ENCODE measurements at places on chromosomes 12 and 14.

DNA sequence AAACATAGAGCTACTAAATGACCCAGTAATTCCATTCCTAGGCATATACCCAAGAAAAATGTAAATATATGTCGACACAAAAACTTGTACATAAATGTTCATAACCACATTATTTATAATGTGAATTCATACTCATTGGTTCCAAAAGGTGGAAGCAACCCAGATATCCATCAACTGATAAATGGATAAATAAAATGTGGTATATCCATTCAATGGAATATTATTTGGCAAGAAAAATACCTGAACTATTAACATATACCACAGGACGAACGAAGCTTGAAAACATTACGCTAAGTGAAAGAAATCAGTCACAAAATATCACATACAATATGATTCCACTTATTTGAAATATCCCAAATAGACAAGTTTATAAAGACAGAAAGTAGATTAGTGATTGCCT lies 99.0 kb upstream of the SOX5 start:
- DNase-seq: no peak

DNA sequence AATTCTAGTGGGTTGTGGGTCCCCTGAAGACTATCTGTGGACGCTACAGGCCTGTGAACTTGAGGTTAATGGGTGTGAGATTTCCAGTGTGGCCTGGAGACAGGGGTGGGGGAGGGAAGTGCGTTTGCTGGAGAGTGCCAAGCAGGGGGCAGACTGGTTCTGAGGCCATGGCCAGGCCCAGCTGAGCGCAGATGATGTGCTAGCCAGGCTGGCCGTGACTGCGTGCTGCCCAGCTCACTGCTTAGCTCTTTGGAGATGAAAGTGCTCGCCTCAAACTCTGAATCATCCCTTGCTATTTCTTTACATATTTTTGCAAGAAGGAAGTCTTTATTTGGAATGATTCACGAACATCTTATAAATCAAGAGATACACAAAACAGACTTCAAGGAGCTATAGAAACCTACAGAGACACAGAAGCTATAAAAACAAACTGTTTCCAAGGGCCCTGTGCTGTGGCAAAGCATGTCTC lies 75.2 kb upstream of the PLEKHG3 start:
- DNase-seq: no peak

GRCh38 chr14:92690171-92691011 lies 58.0 kb downstream of the LGMN start:
- peak; percentile 81 for DNase-seq

DNA sequence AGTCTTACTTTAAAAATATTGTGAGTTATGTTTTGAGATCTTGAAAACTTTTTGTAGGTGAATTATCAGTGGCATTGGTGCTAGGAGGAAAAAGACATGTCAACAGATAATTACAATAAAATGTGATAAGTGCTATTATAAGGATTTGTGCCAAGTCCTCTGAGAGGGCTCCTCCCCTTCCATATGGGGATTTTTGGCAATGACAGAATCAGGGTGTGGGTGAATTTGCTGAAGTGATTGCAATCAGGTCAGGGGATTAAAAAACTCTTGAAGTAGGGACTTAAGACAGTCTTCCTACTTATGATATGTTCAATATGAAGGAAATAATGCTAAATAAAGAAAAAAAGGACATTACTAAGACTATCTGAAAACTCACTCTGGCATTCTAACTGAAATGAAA lies 122.5 kb downstream of the SLC15A5 start:
- no peak for DNase-seq

- DNase-seq: no peak
Observed at GRCh38 chr12:18562531-18562930, 175.3 kb downstream of the PLCZ1 start.

- no peak for DNase-seq
Observed at GRCh38 chr14:22509751-22510300, 79.2 kb downstream of the DAD1 start.

DNA sequence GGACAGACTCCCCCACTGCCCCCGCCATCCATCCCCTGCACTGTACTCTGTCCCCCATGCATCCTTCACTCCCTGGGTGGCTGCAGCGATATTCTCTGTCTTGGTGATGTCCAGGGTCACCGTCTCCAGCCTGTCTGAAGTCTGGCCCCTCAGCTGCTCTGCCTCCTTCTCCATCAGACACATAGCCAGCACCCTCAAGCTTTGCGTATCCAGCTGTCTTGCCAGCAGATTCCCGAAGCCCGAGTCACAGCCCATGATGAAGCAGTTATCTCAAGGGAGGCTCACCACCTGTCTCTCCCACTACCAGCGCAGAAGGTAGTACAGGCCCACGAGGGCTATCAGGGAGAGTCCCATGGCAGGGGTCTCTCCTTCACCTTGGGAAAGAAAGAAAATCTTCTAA lies 77.8 kb downstream of the HSD17B6 start:
- no peak for DNase-seq

DNA sequence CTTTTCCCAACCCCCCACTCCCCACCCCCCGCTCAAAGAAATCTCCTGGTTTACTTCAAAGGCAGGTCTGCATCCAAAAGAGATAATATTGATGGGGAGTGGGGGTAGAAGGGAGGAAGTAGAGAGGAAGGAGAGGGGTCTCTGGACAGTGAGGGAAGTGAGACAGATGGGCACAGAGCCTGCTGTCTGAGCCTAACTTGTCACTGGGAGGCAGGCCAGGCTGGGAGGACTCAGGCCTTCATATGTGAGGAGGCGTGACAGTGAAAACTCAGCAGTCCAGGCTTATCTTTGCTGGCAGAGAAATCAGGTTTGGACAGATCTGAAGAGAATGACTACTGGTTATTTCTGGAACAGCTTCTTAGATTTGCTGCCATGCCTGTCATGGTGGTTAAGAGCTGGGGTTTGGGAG lies 192.3 kb downstream of the NUAK1 start:
- DNase-seq: no peak

DNA sequence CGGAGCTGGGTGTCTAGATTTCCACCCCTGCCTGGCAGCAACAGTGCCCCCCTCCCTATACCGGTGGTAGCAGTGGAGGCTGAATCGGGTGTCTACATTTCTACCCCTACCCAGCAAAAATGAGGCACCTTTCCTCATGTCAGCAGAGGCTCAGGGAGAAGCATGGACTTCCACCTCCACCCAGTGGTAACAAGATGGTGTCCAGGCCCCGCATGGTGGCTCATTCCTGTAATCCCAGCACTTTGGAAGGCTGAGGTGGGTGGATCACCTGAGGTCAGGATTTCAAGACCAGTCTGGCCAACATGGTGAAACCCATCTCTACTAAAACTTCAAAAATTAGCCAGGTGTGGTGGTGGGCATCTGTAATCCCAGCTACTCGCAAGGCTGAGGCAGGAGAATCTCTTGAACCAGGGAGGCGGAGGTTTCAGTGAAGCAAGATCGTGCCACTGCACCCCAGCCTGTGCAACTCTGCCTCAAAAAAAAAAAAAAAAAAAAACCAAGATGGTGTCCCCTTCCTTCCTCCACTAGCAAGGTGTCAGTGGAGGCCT lies 35.5 kb upstream of the OR5AU1 start:
- no peak for DNase-seq

- no peak for DNase-seq
Observed at GRCh38 chr12:71024827-71025226, 104.3 kb upstream of the PTPRR start.

- no peak for DNase-seq
Observed at GRCh38 chr14:67710209-67710608, 8.5 kb downstream of the RDH12 start.

- no peak for DNase-seq
Observed at GRCh38 chr12:107475900-107476299, 209.7 kb upstream of the PWP1 start.

DNA sequence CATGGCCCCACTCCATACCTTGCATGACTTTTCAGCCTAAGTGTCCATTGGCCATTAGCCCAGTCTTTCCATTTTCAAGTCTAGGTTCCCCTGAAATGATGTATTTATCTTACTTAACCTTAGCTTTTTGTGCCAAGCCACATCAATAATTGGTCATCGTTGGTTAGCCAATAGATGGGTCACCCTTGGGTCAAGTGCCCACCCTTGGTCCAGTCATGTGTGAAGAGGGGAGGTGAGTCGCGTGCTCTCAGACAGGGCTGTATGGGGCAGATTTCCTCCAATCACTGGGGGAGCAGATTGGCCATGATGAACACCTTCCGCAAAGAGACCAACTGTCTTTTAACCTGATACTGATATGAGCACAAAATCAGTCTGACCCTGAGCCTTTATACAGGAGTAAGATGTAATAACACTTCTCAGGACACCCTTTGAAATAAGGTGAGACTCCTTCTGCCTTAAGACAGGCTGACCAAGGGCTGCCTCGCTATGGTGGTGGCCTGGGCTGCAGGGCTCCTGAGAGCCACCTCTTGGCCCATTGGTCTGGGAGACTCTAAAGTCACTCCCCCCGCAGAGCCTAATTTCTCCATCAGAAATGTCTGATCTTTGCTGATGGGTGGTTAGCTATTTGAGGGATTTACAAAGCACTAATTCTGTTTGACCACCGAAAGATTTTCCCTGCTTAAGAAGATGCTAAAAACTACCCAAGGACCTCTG lies 143.2 kb downstream of the ZFP36L1 start:
- no peak for DNase-seq

DNA sequence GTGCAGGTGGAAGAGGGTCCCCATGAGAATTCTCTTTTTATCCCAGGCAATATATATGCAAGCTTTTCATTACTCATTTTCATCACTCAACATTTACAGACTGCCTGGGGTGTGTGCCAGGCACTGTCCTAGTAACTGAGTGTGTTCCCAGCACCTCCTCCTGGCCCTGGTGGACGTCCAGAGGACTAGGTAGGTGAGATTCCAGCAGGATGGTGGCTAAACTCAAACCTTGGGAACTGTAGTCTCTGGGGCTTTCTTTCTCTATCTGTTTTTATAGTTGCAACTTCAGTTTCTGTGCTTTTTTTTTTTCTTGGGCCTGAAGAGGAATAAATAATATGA lies 63.8 kb downstream of the SUSD6 start:
- no peak for DNase-seq

DNA sequence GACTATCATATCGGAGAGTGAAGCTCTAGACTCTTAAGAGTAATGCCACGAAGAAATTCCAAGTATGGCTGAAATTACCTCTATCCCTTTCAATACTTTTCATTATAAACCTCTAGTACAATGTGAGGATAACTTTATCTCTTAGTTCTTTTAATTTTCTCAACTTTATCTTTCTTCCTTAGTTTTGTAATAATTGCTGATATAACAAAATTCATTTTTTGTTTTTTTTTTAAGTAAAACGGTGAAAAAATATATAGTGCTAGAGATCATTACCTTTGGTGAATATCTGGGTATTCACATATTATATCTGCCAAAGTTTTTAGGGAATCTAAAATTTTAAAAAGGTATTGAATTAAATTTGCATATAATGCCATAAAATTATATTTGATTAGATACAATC lies 19.5 kb upstream of the DNAAF2 start:
- no peak for DNase-seq

GRCh38 chr12:92673756-92674155 lies 29.0 kb upstream of the PLEKHG7 start:
- DNase-seq: no peak

DNA sequence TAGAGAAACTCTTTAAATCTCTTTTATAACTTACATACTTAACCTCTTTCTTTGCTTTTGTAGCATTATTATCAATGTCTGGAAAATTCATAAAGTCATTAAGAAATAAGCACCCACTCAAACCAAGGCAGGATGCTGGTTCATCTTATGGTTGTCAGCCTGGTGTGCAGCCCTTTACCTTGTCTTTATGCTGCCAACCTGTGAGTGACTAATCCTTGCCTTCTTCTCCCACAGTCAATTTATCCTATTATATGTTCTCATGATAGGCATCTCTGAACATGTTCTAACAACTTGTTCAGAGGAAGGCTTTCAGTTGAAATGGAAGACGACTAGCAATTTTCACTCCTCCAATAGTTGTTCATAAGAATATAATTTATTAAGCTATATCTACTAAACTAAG lies 186.9 kb upstream of the CAND1 start:
- no peak for DNase-seq

DNA sequence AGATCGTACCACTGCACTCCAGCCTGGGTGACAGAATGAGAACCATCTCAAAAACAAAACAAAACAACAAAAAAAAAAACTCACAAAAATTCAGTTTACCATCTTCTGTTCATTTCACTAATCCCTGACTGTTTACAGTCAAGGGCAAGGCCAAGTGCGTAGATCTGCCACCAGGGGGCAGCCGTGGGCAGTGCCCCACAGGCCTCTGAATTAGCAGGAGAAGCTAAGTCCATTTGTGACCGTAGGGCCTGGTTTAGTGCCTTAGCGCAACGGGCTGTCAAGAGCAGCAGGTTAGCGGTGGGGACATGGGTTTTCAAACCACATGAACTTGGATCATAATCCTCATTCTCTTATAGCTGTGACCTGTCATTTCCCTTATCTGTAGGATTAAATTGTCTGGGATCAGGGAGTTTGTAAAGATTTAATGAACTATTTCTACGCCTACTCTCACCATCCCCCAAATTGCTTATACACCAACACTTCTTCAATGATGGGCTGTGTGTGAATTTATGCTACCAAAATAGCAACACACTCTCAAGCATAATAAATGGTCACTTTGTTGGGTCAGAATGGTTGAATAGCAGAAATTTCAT lies 49.0 kb downstream of the KCTD10 start:
- DNase-seq: peak; percentile 57

GRCh38 chr14:105508601-105509000 lies 17.6 kb downstream of the TEDC1 start:
- no peak for DNase-seq

DNA sequence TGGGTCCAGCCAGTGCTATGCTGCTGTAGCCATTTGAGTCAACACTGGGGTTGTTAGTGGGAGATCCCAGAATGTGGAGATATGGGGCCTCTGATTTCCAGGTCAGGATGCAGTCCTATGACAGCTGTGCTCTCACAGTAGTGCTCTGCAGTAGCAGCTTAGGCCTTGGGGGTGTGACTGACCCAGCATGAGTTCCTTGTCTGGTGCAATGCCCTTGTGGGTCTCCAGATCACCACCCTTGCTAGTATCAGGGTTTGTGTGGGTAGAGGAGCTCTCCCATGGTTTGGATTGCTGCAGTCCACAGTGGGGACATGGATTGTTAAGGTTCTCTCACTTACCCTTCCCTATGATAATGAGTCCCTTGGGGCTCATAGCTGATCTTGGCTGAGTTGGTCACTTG lies 113.7 kb downstream of the RAD51B start:
- no peak for DNase-seq

DNA sequence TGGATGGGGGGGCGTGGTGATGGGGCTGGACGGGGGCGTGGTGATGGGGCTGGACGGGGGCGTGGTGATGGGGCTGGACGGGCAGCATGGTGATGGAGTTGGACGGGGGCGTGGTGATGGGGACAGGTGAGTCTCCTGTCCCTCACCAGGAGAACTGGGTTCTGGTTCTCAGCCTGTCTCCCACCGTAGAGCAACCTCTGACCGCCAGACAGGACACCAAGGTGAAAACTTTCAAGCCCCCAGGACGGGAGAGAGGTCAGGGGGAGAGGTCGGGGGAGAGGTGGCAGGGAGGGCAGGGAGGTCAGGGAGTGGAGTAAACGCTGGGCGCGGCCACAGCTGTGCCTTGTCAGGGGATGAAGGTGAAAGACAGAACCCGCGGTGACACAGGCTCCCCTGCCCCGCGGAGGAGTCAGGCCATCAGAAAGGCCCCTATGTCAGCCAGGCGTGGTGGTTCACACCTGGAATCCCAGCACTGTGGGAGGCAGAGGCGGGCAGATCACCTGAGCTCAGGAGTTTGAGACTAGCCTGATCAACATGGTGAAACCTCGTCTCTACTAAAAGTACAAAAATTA lies 84.6 kb downstream of the GALNT9 start:
- no peak for DNase-seq
